Activated T-helper 1 cell treated with anti-CD3 and anti-CD28 coated beads, Interleukin-12 subunit alpha, Interleukin-12 subunit beta, Interleukin-2, Interleukin-4 antibody, amounts not matched to agents 30 ng/mL and 10 ng/mL and 1 ng/mL, durations not matched to agents 14 hours and 24 hours and 36 hours (primary cell): ENCODE measurements at places on chromosomes 13 and 19. TPM values are rescaled to one million over a fixed set of nuclear protein-coding genes. Genes with fewer than 3 reads are reported as not detected.

The FRY gene
- 2.4 and 3.2 TPM in 2 replicates for total RNA-seq

The SSC5D gene
- total RNA-seq: 0.24 and 0.65 TPM in 2 replicates

The PCDH20 gene
- total RNA-seq: not detected in 2 replicates

The ZGLP1 gene
- total RNA-seq: 3.5 and 4.2 TPM in 2 replicates

The LACC1 gene
- 2.4 and 3.2 TPM in 2 replicates for total RNA-seq

The PPP6R1 gene
- 200 and 202 TPM in 2 replicates for total RNA-seq

The EDNRB gene
- total RNA-seq: not detected in 2 replicates

The DAND5 gene
- total RNA-seq: 0.10 TPM in 2 replicates

The C19orf81 gene
- total RNA-seq: not detected in 2 replicates

The VSIG10L gene
- 5.6 and 6.0 TPM in 2 replicates for total RNA-seq

The NTF4 gene
- total RNA-seq: not detected in 2 replicates

The IFNL1 gene
- total RNA-seq: 0.23 TPM in 1 of 2 replicates, not detected in the other

The SIGLECL1 gene
- total RNA-seq: not detected in 2 replicates

The RNF17 gene
- total RNA-seq: not detected in 2 replicates

The CGB1 gene
- total RNA-seq: not detected in 2 replicates

The P2RY11 gene
- 64.4 and 64.9 TPM in 2 replicates for total RNA-seq

The KIR2DL1 gene
- not detected in 2 replicates for total RNA-seq

The RAB3A gene
- total RNA-seq: 7.2 and 11.0 TPM in 2 replicates
